ENCODE measurements at places on chromosomes 2 and 18.

DNA sequence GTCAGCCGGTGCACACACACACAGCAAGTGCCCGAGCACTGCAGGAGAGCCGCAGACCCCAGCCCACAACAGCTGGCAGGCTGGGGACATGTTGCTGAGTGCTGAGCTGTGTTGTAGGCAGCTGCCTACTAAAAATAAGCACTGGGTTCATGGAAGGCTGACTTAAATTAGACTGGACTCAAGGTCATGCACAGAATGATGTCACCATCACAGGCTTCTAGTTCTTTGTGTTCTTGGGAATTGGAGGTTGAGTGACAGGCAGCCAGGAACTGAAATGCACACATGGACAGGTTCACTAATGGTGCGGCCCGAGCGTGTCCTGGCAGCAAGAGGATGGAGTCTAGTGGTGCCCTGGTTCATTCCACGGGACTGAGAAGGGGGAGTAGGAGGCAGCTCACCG lies 71.3 kb downstream of the VWA3B start:
- no peak for DNase-seq

- DNase-seq: no peak
Measured at GRCh38 chr18:50559752-50560680, at the start of gene MAPK4. MAPK4 (plus strand) TSS chr18:50560087; CDS start chr18:50663959, 103,872 bp downstream.

GRCh38 chr2:177281400-177282180 lies 17.1 kb upstream of the NFE2L2 start:
- no peak for DNase-seq

- DNase-seq: no peak
Measured at GRCh38 chr2:195711478-195711877, 54.5 kb downstream of the SLC39A10 start.

GRCh38 chr2:156630579-156631337 lies 194.6 kb downstream of the GPD2 start:
- DNase-seq: no peak

DNA sequence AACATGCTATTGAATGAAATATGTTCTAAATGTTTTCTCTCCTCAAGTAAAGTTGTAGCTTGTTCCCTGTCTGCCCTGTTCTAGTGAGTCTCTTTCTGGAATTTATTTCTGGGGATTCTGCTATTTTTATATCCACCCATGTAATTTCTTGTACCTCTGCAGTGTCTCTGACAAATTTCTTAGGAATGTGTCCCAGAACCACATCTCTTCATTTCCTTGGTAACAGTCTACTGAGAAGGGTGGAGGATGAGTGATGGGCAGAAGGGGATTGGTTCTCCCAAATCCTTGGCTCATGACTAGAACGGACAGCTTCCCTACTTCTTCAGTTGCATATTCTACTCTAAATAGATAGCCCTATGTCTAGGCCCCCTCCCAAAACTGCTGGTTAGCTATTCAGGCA lies 490.6 kb upstream of the LINC00305 start:
- no peak for DNase-seq

- no peak for DNase-seq
Measured at GRCh38 chr2:101150306-101151145, 656 bp downstream of the TBC1D8 start.

- no peak for DNase-seq
Measured at GRCh38 chr2:37570773-37571586, 100.5 kb downstream of the CDC42EP3 start.

DNA sequence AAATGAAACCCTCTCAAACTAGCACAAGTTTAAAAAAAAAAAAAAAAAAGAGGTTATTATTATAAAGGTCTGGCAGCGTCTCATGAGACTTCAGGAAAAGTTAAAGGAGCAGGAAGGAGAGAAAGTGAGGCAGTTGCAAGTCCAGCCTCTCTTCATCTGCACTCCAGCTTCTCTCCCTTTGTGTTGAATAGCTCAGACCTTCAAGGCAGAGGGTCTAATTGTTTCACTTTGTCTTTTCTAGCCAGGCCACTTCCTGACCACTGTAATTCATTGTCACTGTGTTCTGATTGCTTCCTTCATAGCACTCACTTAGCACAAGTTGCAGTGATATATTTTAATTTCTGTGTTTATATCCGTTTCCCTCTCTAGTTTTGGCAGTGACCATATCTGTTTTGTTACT lies 99.9 kb downstream of the SPATS2L start:
- no peak for DNase-seq

GRCh38 chr2:5845798-5846330 lies 153.7 kb downstream of the SOX11 start:
- no peak for DNase-seq

DNA sequence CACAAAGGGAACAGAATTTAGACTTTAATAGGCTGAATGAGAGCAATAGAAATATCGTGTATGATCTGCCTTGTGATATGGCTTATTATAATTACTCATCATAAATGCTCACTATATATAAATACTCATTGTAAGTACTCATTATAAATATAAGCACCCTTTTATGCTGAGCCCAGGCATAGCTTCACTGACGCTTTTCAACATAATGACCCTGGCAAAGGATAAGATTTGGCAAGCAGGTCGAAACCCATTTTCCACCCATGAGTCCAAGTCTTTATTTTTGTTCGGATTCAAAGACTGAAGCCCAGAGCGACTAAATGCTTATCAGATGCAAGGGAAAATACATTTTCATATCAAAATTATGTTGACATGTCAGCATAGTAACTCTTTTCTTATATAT lies 500.4 kb downstream of the SLC4A3 start:
- DNase-seq: no peak

DNA sequence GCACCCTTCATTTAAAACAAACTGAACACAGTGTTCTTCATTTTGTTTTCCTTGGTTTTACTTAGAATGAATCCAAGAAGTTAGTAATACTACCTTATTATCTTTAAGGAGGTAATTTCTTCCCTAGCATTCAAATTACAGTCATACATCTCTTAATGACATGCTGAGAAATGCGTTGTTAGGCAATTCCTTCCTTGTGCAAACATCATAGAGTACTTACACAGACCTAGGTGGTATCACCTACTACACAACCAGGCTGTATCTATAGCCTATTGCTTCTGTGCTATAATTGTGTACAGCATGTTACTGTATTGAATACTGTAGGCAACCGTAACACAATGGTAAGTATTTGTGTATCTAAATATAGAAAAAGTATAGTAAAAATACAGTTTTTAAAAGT lies 8.4 kb upstream of the CABYR start:
- no peak for DNase-seq

GRCh38 chr2:41869542-41870264 lies 178.1 kb upstream of the PKDCC start:
- DNase-seq: no peak

DNA sequence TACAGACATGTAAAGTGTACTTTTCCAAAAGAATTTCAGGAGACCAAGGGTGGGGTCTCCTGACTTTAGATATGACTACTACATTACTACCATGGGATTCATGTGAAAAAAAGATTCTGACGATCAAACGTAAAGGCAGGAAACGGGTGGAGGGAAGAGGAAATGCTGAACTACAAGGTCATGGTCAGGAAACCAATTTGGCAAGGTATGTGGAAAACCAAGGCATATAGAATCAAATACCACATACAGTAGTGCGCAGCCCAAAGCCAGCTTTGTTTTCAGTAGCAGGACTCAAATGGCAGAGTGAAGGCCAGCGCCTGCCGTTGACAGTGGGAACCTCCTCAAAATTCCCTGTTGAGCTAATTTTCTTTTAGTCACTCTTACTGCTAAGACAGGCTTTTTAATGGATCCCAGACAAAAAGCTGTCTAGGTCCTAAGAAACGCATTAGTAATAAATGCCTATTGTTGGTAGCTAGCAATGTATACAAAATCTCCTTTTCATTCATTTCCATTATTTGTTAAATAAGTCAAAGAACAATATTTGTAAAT lies 57.6 kb upstream of the SERTAD2 start:
- no peak for DNase-seq

Data from cerebellar nuclear complex (tissue), 1 donor.